ENCODE measurements at places on chromosomes 7 and 10.

DNA sequence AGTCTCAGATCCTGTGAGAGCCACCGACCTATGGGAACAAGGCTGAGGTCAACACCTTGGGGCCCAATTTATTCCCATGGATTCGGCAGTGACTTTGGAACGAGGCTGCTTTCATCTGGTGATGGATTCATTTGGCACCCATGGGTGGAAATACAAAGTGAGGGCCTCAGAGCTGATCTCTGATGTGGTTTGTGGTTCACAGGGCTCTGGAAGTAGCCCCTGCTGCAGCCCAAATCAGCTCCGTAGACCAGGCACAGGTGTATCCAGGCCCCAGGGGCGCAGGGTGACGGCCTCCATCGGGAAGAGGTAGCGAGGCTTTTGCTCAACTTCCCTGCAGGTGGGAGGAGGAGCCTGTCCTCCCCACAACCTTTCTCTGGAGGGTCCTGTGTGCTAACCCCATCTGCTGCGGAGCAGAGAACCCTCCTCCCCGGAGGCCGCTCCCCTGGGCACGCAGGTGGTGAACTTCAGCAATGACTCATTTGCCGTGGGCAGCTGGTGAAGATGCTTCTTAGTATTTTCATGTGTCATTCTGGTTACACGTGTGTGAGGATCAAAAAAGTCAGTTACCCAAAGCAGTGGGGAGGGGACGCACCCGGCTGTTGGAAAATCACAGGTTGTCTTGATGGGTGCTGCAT lies 7.5 kb upstream of the JAKMIP3 start:
- DNase-seq: no peak

- DNase-seq: no peak
These were observed 74.2 kb downstream of the ZRANB1 start for GRCh38 chr10:125016123-125016522.

DNA sequence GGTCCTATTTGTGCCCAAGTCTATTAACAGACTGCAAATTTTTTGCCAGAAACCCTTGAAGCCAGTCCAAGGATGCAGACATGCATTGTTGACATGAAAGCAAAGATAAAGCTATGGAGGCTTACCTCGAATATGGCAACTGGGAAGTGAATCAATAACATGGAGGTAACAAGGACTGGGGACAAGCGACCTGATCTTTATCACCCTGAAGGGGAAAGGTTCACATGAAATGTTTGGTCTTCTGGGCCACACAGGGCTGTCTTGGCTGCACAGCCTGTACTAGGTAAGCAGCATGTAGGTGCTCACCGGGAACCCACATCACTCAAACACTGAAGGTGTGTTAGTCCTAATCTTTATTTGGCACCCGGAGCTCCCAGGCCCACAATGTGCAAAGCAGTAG lies 17.9 kb downstream of the ERCC6 start:
- no peak for DNase-seq

DNA sequence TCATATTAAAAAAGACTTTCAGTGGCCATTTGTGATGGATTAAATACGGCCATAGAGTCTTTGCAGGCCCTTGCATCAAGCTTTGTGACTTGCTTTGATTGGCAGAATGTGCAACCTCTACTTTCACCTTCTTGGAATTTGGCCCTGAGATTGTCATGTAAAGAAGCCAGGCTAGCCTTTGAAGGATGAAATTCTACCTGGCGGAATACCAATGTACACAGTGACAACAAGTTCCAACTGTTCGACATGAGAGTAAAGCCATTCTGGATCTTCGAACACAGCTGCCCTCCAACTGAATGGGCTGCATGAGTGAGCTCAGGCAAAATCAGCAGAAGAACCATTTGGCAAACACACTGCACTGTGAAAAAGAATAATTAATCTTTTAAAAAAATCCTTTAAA lies 321.3 kb downstream of the PHF14 start:
- no peak for DNase-seq

GRCh38 chr10:12455766-12456165 lies 106.4 kb downstream of the CAMK1D start:
- DNase-seq: no peak

GRCh38 chr10:117345143-117345542 lies 30.1 kb downstream of the PDZD8 start:
- DNase-seq: no peak

DNA sequence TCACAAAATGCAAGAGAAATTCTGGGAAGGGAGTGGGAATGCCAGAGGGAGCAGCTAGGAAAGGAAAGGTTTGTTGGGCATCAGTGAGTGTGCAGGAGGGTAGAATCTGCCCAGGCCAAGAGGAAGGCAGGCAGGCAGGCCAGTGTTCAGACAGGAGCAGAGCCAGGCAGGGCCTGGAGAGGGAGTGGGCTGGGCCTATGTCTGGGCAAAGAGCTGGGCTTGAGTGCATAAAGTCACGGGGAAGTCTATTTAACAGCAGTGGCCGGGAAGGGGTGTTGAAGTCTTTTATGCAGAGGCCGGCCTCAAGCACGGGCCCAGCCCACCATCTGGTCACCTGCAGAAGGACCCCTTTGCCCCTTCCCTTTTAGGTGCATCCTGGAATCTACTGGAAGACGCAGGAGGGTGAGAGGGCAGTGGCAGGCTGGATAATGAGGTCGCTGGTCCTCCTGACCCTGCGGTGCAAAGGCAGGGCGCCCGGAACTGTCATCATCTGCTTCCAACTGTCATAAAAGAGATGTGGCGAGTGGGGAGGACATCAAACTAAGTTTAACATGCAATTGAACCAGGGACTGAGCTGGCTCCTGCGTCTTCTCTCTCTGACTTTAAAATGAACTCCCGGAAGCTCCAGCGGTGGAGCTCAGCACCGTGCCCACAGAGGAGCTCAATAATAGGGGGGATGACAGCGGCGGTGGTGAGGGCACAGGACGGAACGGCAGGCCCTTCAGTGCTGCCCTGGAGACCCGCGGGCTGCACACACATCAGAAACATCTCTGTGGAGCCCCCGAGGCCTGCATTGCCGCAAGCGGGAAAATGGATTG lies 29.5 kb downstream of the CARD11 start:
- no peak for DNase-seq

GRCh38 chr7:47474211-47474936 lies 107.5 kb downstream of the TNS3 start:
- no peak for DNase-seq

DNA sequence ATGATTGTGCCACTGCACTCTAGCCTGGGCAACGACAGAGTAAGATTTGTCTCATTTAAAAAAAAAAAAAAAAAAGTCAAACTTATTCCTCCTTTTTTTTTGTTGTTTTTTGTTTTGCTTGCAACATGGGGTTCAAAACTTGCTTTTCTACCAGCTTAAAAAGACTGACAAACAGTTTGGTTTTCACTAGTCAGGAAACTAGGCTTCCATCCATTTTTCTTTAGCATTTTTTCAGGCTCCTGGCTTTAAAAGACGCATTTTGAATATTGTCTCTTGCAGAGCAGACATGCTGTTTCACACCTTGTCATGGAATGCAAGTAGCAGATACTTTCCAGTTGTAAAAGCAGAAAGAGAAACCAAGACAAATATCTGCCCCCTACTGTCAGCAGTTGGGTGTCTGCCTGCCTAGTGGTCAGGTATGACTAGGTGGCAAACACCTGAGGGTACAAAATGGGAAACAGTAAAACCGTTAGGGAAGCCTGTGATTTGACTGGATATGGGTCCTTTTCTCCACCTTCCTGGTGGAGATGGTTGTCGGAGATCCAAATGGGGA lies 139.9 kb downstream of the CCDC71L start:
- no peak for DNase-seq

- DNase-seq: no peak
These were observed 89.3 kb upstream of the PDGFA start for GRCh38 chr7:608954-609353.

GRCh38 chr7:7569081-7569527 lies 2.4 kb downstream of the MIOS start:
- DNase-seq: no peak

DNA sequence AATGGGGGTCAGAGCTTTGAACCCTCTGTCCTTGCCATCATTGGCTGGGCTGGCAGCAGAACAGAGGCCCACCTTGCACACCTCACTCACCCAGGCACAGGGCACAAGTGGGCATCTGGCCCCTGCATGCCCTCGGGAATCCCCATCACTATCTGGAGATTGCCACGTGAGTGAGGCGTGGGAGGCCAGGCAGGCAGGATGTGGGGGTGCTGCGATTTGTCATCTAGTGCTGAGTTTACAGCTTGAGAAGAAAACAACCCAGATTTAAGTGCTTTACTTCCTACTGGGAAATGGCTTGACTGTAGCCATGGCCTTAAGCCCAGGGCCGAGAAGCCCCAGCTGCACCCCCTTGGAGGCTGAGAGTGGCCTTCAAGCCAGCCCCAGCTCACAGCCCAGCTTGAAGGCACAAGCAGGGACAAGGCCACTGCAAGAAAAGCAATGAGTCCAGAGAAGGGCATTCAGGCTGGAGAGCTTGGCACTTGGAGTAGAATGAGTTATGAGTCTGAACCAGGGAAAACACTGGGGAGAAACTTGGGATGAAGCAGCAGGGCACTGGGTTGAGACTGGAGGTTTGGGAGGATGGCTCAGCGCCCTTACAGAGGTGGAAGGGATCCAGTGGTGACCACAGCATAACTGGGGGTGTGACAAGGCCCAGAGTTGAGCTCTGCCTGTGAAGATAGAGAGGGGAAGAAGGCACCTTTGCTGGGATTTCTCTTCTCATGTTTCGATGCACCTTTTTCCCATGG lies 123.0 kb downstream of the CXCL12 start:
- no peak for DNase-seq

- DNase-seq: no peak
These were observed 99.7 kb upstream of the TMEM168 start for GRCh38 chr7:112889834-112890438.

DNA sequence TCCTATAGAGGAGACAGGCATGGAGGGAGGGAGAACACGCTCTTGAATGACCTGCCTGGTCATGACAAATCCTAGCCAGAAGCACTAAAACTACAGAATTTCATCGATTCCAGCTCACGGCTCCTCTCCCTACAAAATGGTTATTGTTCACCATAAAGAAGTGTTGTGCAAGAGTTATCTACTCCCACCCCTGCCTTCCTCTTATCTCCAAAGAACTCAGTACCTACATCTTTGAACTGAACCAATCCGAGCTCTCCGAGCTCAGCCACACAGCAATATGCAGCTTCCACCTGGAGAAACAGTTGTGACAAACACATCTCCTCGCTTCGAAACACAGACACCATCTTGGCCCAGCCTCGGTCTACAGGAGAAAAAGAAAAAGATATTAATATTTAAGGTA lies 26.9 kb upstream of the TMEM213 start:
- no peak for DNase-seq

DNA sequence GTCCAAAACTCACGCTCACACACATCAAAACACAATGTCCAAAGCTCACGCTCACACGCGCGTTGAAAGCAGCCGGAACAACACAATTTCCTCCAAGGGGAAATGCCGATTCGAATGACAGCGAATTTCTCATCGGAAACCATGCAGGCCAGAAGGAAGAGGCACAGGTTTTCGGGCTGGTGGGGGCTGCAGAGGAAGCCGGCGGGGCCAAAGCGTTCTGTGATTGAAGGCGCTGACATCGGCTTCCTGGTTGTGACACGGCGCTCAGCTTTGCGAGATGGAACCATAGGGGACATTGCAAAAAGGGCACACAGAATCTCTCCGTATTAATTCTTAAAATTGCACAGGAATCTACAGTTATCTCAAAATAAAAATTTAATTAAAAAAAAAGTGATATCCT lies 61.3 kb downstream of the FOXL3 start:
- no peak for DNase-seq

- DNase-seq: no peak
These were observed 329.9 kb downstream of the PTPRN2 start for GRCh38 chr7:158257516-158258410.

DNA sequence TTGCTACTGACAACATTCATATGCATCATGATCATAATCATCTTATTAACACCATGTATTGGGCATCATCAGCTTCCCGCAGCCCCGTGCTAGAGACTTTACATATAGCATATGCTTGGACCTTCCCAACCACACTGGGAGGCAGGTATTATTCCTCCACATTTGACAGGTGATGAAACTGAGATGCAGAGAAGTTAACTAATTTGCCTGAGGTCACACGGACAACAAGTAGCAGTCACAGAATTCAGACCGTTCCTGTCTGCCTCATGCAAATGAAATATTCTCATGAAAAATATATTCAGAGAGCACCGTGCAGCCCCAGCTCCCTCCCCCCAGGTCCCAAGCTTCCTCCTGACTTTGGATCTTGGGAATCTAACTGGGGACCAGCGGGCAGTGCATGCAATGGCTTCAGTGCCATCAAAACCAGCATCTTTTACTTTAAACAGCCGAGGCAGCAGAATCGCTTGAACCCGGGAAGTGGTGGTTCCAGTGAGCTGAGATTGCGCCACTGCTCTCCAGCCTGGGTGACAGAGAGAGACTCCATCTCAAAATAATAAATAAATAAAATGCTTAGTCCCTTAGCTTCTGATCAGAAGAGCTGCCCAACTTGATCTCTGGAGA lies 112.2 kb upstream of the GPR26 start:
- DNase-seq: no peak

GRCh38 chr10:58435297-58435985 lies 50.2 kb downstream of the TFAM start:
- DNase-seq: peak; percentile 91

DNA sequence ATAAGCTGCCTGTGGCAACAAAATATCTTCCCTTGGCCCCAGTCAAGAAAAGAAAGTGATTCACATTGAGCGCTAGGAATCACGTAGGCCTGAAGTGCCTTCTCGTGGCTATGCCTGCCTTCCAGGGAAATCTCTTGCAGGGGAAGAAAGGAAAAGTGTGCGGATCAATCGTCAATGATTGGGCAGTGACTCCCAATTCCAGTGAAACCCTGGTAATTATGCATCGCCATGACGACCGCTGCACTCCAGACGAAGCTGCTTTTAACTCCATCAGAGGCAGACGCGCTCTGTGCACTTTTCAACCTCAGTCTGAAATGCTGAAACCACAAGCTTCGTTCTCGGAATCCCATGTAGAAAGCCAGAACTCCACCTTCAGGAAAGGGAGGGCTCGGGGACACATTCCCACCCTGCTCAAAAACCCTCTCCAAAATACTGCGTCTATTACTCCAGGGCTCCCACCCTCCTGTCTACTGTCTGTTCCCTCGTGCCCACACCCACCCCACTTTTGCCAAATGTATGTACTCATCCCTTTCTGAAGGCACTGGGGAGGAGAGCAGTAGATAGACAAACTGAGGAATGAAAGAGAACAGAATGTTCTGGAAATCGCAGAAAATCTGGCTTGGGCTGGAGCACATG lies 24.2 kb upstream of the PRKAG2 start:
- no peak for DNase-seq

DNA sequence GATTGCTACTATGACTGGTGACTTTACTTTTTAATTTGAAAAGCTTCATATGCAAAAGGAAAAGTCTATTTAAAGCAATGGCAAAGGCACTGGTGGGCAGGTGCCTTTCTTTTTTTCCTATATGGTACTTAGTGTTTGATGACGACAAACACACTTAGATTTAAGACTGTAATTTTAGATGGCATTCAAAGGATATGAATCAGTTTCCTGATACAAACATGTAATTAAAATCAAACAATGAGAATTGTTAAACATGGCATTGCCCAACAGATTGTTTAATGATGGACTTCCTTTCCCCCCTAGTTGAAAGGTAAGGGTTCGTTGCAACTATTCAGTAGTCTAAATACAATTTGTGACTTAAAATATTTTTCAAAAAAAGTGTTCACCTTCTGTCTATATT lies 106.5 kb upstream of the SEMA3C start:
- DNase-seq: no peak
